ENCODE measurements at places on chromosomes 13 and 19.

GRCh38 chr13:74064805-74065312 lies 69.3 kb downstream of the KLF12 start:
- no peak for DNase-seq

GRCh38 chr19:31100981-31101380 lies 248.3 kb downstream of the TSHZ3 start:
- no peak for DNase-seq

GRCh38 chr19:3119693-3120380 lies 16.0 kb upstream of the GNA15 start:
- no peak for DNase-seq

DNA sequence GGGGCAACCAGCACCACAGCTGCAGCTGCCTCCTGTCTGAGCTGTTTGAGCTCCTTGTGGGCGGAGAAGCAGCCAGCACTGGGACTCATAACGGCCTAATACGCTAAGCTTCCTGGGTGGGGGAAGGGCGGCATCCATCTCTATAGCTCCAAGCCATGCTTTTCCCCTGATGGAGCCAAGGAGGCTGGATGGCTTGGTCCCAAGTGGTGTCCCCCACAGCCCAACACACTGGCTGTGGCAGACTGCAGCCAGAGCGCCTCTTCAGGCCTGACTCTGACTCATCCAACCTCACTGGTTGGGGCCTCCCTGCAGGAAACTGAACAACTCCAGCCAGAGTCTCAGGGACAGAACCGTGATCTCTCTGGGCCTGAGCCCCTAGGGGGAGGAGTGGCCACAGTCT lies 537.3 kb downstream of the SUCLA2 start:
- no peak for DNase-seq

DNA sequence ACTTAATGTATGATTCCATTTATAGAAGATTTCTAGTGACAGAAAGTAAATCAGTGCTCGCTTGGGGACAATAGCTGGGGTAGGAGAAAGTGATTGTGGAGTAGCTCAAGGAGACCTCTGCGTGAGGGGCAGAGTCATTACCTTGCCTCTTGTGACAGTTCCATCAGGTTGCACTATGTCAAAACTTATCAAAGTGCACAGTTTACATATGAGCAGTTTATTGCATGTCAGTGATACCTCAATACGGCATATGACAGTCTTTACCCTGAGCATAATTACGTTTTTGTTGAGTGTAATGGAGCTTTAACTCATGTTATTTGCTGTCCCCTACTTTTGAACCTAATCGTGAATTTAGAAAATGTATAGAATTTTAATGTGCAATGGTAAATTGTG lies 15.0 kb downstream of the ARHGEF7 start:
- no peak for DNase-seq

GRCh38 chr13:98201984-98202383 lies 24.9 kb upstream of the RNF113B start:
- DNase-seq, result no peak
